Suppressor macrophage treated with lipopolysaccharide for 1 hour (primary cell): ENCODE measurements at places on chromosomes 7 and 10.

DNA sequence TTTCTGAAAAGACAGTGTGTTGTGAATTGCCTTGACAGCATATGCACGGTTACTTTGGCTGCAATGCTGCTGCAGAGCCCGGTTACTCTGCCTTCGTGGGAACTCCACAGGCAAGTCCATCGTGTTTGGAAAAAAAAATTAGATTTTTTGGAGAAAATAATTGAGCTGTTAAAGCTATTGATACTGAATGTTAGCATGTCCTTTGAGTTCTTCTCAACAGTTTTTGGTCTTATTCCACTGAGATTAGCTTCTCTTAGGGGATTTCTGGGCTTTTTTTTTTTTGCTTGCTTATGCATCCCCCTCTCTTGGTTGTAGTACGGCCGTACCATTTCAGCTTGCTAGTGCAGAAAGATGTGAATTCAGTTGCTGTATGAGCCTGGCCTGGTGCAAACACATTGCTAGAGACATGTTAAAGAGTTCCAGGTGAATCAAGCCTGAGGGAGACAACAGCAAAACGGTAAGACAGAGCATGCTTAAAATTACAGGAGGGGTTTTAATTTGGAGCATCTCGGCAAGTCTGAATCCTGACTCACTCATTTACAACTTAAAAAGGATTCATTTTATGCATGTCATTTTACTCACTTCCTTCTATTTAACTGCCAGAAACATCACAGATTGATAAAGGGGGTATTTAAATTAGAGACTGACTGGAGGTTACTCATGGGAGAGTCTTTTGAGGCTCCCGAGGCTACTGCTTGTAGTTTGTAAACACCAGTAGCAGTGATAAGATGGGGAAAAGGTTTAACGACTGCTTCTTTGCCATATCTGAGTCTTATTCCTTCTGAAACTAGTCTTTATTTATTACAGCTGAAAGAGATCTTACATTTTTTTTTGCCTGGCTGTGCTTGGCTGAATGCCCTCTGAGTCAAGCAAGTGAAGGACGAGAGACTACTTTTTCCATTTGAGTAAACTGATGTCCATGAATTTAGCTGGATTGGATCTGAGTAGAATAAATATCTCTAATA is 113.7 kb downstream of the CDK14 start:
- DNase-seq, result no peak

- no peak for DNase-seq
These were observed 60.3 kb downstream of the AHCYL2 start for GRCh38 chr7:129285111-129285510.

GRCh38 chr10:131180086-131180485 is 131.4 kb downstream of the TCERG1L start:
- no peak for DNase-seq

DNA sequence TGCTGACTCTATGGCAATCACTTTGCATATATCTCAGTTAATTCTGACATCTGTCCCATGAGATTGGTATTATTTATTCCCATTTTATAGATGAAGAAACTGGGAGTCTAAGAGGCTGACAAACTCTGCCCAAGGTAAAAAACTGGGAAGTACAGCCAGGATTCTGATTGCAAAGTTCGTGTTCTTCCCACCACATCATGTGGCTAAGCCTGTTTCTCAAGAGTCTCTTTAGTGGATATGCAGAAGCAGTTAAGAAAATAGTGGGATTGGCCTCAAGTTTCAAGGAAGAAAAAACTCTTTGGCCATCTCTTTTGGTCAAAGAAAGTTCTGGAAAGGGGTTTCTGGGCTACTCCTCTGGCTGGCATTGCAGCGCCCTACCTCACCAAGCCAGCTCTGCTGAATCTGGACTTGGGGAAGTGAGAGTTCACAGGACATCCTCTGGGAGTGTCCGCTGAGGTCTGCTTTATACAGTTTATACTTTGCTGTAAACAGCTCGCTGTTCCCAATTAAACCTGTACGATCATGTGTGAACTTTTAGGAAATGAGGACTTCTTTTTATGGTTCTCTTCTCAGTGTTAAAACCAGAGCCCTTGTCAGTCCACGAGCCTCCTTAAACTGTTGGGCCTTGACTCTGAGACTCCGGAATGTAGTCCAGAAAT is 12.2 kb upstream of the BMPR1A start:
- no peak for DNase-seq

DNA sequence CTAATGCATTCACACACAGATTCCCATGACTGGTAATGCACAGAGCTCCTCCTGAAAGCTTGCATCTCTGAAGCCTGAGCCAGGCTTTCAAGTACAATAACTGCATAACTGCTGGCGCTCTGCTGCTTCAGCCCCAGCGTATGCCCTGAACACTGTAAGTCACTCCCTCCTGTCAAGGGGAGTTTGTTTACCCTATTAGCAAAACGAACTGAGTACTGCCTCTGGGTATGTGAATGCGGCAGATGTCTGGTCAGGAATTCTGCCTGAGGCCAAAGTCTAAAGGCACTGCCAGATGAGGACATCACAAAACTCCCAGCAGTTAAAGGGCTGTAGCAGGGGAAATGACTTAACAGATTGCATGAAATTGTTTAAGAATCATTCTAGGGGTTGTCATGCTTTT is 97.7 kb downstream of the NRCAM start:
- DNase-seq, result no peak

DNA sequence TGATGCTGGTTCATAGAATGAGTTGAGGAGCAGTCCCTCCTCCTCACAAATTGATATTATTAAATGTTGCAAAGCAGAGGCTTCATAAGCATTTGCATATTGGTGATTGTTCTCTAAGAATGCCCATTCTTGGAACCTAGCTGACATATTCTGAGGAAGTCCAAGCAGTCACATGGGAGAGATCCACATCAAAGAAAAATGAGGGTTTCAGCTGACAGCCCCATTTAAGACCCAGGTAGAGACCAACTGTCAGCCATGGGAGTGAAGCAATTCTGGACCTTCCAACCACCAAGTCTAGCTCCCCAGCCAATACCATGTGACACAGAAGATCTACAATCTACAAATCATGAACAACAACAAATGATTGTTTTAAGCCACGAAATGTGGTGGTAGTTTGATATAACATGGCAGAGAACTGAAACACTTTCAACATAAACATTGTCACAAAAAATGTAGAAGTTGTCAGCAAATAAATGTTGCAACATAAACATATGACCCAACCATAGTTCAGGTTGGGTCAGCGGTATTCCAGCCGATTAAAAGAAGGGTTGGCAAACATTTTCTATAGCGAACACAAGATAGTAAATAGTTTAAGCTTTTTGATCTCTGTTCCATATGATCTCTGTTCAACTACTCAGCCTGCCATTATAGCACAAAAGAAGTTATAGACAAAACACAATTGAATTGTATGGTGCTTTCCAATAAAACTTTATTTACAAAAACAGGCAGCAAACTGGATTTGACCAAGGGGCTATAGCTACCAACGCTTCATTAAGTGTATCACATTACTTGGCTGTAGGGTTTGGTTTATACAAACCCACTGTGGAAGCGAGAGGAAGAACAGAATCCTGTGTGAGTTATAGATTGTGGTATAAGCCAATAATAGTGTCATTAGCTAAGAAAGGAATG is 41.4 kb upstream of the MPP7 start:
- DNase-seq, result peak; percentile 36

GRCh38 chr7:140570120-140570519 is 70.5 kb downstream of the DENND2A start:
- no peak for DNase-seq

DNA sequence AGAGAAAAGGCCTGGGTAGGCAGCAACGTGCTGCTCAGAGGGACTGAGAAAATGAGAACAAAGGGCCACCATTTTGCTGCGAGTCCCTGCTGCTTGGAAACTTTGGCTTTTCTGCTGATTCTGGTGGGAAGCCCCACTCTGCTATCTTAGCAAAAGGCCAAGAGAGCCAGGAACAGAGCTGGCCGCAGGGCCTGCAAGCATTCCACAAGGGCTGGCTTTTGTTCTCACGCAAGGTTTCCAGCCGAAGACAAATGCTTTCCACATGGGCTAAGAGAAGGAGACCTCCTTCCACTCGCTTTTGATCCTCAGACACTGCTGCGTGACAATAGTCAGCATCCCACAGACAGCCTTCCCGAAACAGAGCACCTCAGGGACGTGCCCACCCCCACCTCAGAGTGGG is 163.1 kb downstream of the ARHGAP12 start:
- DNase-seq, result no peak

GRCh38 chr7:121126801-121127534 is 138.5 kb downstream of the CPED1 start:
- peak; percentile 4 for DNase-seq

GRCh38 chr7:137838706-137839315 is 8.0 kb downstream of the DGKI start:
- DNase-seq, result no peak

DNA sequence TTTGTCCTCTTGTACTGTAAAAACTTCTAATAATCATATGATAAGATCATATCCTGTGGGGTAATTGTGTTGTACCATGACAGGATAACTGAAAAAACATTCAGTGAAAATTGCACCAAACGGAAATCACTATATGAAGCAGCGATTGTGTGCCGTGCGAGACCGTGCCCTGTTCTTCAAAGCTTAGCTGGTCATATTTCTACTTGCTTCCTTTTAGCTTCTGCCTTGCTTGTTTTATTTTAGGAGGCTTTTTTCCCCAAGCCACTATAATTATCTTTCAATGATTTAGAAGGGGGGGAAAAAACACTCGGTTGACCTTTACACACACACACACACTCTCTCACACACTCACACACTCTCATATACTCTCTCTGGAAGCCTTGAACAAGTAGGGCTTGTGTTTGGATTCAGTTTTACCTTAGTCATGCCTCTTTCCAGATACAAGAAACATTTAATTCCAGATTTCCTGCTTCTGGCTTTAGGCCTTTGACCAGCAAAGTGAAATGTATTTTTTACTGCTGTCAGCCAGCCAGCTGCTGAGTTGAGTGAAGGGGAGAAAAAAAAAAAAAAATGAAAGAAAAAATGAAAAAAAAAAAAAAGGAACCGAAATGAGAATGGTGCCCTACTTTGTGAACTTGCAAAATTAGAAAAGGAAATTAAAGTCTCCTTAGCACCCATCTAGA is 181.4 kb downstream of the ARID5B start:
- DNase-seq, result peak; percentile 53

GRCh38 chr7:150860291-150860977 is 8.1 kb downstream of the AOC1 start:
- DNase-seq, result no peak

DNA sequence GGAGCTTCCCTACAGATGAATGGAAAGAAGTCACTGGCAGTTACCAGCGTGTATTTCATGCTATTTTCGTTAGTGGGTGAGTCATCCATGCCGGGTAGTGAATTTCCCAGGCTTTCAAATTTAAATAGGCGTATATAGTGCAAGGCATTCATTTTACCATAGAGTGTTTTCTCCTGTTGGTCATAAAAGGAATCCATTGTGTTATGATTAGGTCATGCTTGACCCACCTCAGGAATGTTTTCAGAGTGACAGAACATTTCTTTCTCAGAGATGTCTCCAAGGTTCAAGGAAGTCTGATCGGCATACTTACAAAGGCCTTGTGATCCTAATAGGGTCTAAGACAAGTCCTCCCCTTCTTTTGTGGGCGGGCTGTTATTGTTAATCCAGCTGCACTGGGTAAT is 110.7 kb downstream of the AKR1D1 start:
- DNase-seq, result peak; percentile 73

DNA sequence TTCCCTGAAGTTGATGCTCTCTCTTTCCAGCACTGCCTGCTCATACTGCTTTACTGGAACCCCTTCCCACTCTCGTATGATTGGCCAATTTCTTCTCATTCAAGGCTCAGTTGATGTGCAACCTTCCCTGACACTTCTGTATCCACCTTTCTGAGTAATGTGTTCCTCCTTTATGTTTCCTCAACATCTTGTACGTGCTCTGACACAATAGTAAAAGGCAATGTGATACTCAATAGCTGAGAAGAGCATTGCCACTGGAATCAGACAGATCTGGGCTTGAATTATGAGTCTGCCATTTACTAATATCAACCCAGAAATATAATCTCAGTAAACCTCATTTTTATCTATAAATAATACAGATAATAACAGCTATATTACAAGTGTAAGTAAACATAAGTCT is 34.7 kb downstream of the ARL4A start:
- DNase-seq, result peak; percentile 17

DNA sequence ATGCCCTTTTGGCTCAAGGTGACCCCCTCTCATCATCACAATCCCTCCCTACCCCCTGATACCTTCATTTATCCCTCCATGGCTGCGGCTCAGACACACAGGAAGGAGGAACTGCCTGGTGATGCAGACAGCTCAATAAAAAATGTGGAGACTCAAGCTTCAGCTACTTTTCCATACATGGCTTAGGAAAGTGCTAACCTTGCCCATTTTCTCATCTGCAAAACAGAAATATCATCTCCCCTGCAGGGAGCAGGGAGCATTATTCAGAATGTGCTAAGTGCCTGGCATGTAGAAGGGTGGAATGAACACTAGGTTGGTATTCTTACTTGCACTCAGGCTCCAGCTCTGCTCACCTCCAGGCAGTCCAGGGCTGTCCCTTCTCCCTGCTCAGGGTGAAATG is 23.8 kb downstream of the CXCL12 start:
- DNase-seq, result no peak

- no peak for DNase-seq
These were observed 117.8 kb downstream of the DYNC2I1 start for GRCh38 chr7:158973941-158974785.

DNA sequence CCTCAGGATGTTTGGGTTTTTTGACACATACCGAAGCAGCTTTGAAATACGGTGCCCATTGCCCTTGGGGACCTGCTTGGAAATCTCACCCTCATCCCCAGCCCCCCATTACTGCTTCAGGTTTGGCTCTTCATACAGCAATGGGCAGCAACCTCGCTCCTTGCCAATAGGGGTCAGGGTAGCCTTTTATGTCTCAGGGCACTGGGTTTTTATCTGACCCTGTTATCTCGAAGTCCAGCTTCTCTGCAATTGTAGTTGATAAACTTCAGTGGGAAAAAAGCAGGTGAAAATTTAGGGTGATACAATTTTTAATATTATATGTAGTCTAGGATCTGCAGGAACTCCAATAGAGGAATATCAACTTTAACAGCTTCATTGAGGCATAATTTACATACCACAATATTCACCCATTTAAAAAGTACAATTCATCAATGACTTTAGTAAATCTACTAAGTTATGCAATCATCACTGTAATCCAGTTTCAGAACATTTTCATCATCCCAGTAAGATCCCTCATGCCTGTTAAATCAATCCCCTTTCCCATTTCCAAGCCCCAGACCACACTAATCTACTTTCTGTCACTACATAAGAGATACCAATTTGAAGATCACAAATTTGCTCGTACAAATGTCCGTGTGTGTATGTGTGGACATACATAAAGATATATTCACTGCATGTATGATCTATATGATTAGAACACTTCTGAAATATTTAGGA is 386.2 kb downstream of the KCNMA1 start:
- peak; percentile 45 for DNase-seq

DNA sequence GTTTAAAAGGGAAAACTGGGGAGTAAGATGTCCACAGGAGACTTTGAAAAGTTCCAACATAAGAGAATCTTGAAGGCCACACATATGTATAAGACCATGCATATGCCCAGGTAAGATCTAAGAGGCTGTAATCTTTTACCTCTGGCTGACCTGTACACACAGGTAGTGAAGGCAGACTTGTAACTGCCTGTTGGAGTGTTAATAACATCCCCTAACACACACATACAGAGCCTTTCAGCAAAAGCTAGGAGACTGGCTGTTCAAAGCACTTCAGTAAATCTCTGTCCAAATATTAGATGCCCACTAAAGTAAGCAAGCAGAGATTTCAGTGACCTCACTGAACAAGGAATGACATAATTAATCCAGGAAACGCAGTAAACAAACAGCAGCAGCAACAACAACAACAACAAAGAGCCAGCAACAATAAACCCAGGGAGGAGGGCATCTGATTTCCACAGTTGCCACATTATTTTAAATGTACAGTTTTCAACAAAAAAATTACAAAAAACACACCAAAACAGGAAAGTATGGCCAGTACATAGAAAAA is 15.0 kb downstream of the CYP51A1 start:
- no peak for DNase-seq
